CD4-positive, alpha-beta T cell treated with Interleukin-15 for 4 hours (primary cell): ENCODE measurements at places on chromosomes 7 and 10.

DNA sequence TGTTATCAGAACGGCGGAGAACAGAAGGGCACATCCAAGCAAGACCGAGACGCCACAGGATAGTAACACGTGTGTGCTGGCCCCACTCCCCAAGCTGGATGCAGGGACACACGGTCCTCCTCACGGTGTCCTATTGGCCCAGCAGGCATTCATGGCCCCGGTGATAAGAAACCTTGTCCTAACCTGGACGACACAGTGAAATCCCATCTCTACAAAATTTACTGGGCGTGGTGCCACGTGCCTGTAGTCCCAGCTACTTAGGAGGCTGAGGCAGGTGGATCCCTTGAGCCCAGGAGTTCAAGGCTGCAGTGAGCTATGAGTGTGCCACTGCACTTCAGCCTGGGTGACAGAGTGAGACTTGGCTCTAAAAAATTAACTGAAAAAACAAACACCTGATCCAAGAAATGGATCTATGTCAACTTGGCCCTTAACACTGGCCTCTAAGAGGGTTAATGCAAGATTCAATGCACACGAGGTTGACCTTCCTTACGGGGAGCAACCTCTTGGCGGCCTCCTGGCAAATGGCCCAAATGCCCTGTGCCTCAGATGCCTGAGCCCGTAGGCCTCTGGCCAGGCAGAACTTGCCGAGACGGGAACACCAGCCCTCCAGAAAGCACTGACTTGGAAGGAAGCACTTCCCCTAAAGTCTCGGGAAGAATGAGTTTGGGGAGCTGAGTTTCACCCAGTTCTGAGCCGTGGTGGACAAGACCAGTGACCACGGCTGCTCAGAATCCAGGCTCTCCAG lies 72.3 kb downstream of the ZRANB1 start:
- DNase-seq = no peak

DNA sequence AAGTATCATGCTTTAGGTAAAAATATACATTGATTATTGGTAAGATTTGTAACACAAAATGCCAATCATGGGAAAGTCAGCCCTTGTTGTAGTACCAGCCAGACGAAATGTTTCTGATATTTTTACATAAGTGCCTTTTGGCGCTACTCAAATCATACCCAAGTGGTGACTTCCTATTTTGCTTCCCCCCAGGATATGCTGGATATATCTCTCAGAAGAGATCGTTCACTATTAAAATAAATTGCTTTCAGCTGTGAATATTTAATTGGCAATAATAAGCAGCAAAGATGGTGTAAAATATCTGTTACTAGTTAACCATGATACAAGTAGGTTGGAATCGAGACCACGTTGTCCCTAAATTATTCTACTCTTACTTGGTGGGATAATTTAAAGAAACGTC lies 909.2 kb upstream of the LRRN3 start:
- no peak for DNase-seq

GRCh38 chr10:110568055-110568735 lies 700 bp downstream of the SMC3 start:
- peak; percentile 42 for DNase-seq

DNA sequence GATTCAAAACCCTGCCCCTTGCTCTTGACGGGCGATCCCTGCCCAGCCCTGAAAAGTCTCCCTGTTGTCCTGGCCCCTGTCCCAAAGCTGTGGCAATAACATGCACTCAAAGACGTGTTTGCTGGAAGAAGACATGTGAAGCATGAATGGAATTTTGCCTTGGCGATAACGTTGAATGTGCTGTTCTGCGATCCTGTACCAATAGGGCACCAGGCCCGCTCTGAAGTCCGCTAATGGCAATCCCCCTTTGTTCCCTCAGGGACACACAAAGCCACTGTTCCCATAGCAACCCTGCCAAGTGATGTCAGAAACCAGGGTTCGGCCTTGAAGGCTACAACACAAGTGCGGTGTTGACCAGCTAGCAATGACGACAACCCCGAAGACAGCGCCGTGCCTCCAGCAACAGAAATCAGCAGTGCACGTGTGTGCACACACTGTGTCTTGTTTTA lies 284.6 kb downstream of the KLF6 start:
- DNase-seq = no peak

DNA sequence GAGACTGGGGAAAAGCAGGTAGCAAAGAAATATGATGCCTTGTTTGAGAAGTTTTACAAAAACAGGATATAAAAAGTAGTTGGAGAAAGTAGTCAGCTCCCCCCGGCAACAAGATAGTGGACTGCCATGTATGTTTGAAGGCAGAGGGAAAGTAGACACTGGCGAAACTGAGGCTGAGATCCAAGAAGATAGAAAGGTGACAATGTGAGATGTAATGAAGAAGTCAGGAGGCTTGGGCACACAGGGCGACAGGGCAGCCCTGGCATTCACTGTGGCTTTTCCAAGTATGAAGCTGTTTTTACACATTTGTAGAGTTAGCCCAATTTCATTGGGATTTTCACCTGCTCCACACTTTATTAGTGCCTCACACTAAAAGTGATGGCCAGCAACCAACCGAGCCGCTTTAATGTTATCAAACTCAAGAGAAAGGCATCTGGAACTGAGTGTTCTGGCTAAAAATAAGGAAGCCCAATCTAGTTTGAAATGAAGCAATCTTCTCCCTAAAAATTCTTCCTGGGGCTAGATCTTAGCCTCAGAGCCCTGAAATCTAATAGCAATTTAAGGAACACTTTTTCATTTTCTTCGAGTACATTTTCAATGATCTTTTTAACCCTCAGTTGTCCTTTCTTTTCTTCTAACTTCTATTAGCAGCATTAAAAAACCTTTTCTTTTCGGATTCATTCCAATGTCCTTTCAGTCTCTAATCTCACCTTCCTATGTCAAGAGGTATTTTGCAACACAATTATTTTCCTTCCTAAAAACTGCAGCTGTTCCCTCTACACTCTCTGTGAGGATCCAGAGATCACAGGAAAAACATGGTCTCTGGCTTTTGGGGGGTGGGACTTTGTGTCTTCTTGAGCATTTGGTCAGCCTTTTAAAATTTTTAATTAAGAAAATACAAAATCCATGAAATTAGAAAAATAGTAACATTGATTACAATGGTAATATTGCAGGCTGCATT lies 108.0 kb downstream of the RNLS start:
- DNase-seq = no peak

DNA sequence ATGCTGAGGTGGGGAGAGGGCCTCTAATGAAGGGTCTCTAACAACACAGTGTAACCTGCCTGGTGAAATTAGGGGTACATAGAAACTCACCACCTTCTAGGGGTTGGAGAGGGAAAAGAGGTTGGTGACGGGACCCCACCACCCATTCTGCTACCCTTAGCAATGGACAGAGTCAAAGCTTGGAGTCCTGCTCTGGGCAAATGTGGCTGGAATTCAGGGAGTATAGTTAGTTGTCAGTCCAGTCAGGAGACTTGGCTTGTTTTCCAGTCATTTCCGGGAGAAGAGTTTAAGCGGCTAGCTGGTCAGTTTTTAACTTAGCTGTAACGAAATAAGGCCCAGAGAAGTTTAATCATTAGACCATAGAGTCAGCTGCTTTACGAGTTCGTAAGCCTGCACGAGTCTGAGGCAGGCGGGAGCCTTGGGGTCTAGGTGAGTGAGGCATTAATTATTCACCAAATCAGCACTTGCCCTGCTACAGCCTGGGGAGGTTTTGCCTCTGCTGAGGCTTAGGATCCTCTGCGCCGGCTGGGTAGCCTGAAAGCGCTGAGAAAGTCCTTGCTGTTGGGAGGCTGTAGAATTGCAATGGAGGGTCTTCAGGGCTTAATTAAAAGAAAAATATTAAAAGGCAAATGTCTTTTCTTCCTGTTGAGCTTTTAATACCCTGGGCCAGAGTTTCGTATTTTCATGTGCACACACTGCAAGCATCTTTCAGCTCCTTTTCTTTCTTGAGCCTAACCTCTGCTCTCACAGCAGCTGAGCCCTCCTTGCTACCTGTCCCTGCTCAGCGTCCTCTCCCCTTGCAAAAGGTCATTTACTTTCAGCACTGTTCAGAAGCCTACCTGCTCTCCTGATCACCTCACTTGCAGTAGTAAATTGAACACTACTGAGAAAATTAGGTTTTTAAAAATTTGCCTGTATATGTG lies 1.5 kb upstream of the LAMB1 start:
- no peak for DNase-seq

GRCh38 chr10:78955206-78955605 lies 113.6 kb upstream of the ZMIZ1 start:
- DNase-seq = no peak

DNA sequence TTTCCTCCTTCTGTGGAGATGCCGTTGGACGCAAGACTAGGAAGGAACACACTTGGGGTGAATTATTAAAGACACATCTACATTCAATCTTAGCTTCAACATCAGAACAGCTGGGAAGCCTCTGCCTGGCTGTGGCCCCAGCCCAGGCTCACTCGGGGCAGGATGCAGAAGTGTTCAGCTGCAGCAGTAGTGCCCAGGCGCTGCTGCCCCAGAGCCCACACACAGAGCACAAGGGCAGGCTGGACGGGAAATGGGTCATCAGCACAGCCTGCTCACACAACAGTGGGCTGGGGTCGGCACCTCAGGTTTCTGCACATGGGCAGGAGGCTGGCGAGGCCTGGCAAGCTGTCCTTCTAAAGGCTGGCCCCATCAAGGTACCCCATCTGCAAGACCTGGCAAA lies 42.5 kb downstream of the NOD1 start:
- DNase-seq = no peak

DNA sequence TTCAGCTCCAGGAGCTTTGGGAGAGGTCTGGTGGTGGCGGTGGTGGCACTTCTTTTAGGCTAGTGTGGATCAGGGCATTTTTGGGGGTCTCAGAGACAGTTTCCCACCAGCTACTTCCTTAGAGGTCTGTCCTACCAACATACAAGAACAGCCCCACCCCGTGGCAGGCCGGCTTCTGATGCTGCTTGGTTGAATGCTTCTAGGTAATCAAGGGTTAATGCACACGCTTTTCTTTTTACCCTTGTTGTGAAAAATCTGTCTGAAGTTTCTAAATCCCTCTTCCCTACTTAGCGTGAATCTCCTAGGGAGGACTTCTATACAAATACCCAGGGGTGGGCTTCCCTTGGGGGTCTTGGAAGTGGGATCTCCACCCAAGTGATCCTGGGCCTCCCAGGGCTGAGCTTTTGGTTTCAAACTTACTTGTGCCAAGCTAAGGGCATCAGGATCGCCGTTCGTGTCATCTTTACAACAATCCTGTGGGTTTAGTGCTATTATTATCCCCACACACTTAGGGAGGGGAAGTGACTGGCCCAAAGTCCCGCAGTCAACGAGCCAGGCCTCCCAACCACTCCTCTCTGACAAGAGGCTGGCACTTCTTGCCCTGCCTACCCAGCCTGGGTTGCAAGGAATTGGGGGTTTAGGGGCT lies 1.7 kb downstream of the SH2B2 start:
- no peak for DNase-seq

DNA sequence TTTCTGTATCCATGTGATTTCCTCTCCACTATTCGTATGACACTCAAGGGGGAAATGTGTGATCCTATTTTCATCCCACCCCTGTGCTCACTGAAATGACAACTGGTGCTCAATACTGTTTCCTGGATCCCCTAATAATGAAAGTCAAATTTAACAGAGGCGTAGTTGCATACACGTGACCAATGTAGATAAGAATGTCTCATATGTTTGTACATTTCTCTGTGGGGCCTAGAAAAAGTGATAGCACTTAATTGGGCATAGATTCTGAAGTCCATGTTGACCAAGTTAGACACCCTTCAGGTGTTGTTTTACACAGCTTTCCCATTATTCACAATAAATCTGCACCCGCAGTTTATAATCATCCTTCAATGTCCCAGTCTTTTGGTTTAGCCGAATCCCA lies 59.1 kb downstream of the JAZF1 start:
- no peak for DNase-seq

- DNase-seq = no peak
Observed at GRCh38 chr10:24721229-24722106, 2.2 kb downstream of the ARHGAP21 start.

GRCh38 chr7:94741179-94741578 lies 85.2 kb upstream of the SGCE start:
- DNase-seq = no peak

DNA sequence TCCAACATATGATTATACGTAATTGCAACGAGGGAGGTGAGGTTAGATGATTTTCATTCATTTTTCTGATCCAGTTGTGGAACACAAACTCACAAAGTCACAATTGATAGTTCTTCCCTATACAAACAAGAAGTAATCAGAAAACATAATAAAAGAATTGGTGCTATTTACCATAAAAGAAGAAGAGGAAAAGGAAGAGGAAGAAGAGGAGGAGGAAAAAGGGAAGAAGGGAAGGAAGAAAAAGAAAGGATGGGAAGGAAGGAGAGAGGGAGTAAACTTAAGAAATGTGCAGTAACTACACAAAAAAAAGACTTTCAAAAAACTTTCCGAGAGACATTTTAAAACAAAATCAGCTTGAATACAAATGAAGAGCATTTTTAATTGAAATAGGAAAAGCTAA lies 65.0 kb downstream of the CCDC71L start:
- DNase-seq = no peak

GRCh38 chr10:112559349-112559748 lies 112.3 kb downstream of the VTI1A start:
- DNase-seq = no peak

GRCh38 chr10:113020838-113021237 lies 70.8 kb downstream of the TCF7L2 start:
- no peak for DNase-seq

DNA sequence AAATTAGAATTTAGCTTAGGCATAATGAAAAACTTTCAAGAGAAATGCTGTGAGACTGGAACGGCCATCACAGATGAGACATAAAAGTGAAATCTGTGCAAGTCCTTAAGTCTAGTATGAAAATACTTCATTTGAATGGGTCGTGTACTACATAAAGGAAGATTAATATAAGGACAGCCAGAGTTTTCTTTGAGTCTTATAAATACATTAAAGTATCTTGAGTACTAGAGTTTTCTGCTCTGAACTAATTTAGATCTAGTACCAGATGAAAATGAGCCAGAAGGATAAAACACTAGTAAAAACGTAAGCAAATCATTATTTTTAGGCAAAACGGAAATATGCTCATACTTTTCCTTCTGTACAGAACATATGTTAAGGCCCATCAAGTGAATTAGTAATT lies 93.1 kb downstream of the ATE1 start:
- no peak for DNase-seq

DNA sequence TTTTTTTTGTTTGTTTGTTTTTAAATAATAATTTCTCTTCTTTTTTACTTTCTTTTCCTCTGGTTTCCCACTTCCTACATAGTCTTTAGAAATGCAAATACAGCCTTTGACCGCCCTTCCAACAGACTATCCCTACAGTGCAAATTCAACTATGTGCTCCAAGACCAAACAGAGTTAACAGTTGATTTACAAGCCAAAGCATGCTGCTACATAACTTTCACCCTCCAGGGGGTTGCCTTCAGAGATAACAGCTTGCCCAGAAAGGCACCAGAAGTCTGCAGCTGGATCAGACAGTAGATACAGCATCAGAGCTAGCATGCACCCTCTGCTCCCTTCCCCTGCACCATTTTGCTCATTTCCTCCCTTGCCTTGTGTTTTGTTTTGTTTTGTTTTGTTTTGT lies 539.0 kb downstream of the ZWINT start:
- no peak for DNase-seq

GRCh38 chr7:100475549-100475948 lies 3.5 kb downstream of the TSC22D4 start:
- no peak for DNase-seq

- no peak for DNase-seq
Observed at GRCh38 chr10:18409599-18410397, 241.6 kb downstream of the NSUN6 start.

- DNase-seq = no peak
Observed at GRCh38 chr10:32911285-32912016, 46.6 kb downstream of the ITGB1 start.
